GM04503 (cell line): ENCODE measurements at places on chromosomes 2 and 18.

GRCh38 chr18:9139400-9140039 is 2.9 kb downstream of the ANKRD12 start:
- no peak for DNase-seq

DNA sequence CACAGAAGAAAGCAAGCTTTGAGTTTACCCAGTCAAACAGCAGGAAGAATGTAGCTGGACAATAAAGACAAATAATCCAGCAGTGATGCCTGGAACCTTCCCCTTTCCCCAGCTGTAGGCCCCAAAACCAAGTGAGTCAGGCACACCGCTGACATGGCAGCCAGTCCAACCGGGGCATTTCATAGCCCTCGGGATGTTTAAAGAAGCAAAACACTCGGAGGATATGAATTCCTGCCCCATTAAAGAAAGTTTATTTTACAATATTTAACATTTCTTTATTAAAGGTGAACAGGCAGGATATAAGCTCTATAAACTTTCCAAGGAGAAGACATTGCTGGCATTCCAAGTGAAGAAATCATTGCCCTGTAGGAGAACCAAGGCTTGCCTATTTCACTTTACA is 507.6 kb upstream of the TNP1 start:
- DNase-seq = no peak

- no peak for DNase-seq
Measured at GRCh38 chr2:101775636-101776035, 78.1 kb downstream of the MAP4K4 start.

DNA sequence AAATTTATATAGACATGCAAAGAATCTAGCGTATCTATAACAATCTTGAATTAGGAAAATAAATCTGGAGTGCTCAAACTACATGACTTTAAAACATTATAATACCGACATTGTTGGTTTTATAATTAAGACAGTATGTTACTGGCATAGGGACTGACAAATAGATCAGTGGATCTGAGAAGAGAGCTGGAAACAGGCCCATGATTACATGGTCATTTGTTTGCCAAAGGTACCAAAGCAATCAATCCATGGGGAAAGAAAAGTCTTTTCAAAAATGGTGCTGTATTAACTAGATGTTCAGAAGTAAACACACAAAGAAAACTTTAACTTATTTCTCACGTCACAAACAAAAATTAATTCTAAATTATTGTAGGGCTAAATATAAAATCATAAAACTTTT is 124.2 kb downstream of the BCL2L11 start:
- no peak for DNase-seq

GRCh38 chr2:218166791-218167190 is at the start of gene CXCR1:
CXCR1 (minus strand) TSS chr2:218166962; CDS start chr2:218165211, 1,751 bp downstream.
- no peak for DNase-seq

- no peak for DNase-seq
Measured at GRCh38 chr2:66560683-66561082, 125.8 kb downstream of the MEIS1 start.

DNA sequence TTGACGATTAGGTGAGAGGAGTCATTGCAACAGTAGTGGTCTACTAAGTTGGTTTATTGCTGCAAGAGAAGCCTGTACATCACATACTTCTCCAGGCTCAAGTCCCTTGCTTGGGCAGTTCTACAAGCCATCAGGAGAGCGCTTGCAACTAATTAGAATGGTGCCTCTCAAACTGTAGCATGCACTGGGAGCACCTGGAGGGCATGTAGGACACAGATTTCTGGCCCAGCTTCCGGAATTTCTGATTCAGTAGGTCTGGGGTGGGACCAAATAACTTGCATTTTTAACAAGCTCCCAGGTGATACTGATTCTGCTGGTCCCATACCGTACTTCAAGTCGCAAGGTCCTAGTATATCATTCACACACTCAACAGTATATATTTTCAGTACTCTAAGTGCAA is 34.5 kb upstream of the CCDC88A start:
- DNase-seq = no peak

DNA sequence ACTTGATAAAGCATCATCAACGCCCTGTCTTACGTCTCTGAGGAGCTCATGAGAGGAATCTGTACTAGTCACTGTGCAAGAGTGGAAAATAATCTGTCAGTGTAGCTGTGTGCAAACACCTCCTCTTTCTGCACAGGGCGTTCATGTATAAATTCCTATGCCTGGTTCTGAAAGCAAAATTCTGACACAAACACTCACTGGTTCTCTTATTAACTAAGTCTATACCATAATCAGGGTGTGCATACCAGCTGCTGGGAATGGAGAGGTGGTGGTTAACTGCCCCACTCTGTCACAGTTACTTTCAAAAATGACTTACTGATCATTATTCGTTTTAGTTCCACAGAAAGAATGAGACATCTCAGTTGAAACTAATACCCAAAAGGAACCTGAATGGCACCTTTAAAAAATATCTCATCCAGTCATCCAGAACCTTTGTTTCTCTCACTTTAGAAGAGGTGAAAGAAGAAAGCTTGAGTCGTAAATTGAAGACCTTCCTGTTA is 35.7 kb downstream of the STK39 start:
- no peak for DNase-seq
